ENCODE measurements at places on chromosomes 2 and 18.

DNA sequence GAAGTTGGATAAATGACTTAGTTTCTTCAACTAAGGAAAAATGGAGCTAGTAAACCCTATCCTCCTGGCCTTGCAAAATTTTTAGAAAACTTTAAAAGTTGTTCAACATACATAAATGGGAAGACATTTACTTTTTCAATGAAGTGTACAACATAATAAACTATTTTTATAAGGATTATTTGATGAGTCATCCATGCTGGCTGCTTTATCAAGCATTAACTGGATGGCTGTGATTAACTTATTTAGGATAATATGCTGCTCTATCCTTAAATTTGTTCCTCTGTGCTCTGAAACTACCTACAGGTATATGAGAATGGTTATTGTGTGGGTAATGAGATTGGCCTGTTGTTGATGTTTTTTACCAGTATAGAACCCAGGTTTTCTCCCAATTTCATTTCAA is 21.3 kb downstream of the DYTN start:
- no peak for DNase-seq

- no peak for DNase-seq
These were observed 26.7 kb downstream of the TANC1 start for GRCh38 chr2:158994920-158995676.

DNA sequence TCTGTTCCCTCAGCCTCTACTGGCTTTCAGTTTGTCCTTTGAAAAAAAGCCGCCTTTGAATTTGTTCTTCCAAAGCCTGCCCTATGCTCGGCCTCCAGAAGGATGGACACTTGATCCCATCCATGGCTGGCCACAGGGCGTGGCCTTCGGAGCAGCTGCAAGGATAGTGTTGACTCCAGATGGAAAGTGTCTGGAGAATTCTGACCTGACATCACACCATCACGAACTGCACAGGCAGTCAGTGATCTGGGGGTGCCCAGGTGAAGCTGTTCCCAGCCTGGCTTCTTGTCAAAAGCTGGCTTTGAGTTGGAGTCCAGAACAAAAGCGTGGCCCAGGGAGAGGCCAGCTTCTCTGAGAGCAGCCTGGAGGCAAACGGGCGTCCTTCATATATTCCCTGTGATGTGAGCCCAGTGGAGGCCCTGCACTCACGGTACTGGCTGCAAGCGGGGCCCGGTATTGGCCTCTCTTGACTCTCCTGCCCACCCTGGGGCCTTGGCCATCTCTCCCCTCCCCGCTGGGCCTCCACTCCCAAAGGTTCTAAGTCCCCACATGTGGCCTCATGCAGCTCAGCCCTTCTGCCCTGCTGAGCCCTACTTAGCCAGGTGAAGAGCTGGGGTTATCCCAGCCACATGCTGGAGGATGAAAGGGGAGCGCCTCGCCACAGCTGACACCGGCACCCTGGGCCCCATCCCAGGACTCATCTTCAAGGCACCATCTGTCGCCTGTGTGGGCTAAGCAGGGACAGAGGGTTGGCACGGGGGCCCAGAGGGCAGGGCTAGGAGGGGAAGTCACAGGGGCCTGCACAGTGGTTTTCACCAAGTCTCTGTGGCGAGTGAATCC is 20.4 kb upstream of the ATOH8 start:
- DNase-seq: no peak

GRCh38 chr2:165002638-165003037 is 47.3 kb upstream of the SLC38A11 start:
- DNase-seq: no peak

GRCh38 chr2:9753276-9753600 is 90.0 kb upstream of the TAF1B start:
- peak; percentile 55 for DNase-seq

- no peak for DNase-seq
These were observed 12.6 kb downstream of the AGPS start for GRCh38 chr2:177405029-177405692.

DNA sequence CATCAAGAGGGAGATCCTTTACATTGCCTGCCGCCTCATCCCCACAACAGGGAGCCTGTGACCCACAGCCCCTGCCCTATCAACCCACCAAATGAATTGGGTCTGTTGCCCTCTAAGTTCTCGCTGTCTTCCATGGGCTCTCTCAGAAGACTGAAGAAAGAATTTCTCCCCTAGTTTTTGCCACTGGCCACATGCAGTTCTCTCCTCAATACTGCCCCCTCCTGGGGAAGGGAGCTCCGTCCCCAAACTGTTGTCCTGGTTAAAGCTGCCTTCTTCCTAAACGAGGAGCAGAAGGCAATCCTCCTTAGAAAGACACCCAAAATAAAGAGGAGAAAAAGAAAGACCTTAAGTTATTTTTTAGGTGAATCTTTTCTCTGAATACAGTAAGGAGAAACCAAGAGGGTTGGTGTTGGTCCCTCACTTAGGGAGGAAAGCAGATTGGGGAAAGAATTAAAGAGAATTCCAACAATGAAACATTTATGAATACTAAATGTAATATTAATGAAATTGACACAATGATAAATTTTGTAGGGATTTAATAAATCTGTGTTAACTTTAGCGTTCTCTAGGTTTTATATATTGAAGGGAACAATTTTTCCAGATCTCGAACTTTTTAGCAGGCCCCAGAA is 31.1 kb upstream of the SATB2 start:
- DNase-seq: no peak

DNA sequence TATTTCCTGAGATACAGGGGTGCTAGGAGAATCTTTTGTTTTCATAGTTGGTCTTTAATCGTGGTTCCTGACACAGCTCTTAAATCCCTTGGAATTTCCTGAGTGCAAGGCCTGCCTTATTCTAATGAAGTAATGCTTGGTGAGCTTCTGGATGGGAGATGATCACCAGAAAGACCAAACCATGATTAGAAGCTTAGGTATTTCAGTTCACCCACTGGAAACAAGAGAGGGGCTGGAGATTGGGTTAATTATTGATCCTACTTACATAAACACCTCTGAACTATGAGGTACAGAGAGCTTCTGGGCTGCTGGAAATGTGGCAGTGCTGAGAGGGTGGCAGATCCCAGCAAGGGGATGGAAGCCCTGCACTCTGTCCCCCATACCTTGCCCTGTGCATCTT is 406.8 kb downstream of the THSD7B start:
- DNase-seq: no peak

DNA sequence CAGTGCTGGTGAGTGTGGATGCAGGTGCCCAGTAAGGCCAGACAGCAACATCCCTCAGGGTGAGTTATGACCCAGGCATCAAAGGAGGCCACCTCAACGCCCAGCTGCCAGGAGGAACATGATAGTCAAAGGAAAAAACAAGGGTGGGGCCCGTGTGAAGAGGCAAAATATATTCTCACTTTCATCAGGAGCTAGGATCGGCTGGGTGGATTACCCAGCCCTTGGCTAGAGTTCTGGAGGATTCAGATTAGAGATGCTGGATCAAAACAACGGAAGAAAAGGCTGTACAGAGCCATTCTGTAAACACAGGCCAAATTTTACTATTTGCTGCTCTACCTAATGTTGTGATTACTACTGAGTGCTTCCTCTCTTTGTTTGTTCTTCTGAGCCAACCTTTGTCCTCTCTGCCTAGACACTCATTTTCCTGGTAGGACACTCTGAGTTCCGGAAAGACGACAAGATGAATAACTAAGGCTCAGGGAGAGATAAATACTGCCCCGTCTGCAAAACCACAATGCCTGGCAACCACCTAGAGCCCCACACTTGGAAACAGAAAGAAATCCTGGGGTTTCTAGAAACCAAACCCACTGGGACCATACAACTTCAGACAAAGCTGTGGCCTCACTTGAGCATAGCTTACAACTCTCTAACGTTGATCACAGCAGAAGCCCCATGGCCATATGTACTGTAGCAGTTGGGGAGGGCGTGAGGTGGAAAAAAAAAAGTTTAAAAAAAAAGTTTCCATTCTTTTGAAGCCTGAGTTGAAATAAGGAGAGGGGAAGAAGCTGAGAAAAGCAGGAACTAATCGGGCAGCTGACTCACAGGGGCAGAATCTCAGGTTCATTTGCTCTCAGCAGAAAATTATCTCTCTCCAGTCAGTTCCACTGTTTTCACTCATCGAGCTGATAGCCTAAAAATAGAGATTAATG is 17.8 kb upstream of the PMAIP1 start:
- DNase-seq: no peak

- DNase-seq: no peak
These were observed 89.1 kb downstream of the B3GNT2 start for GRCh38 chr2:62284980-62285379.

- no peak for DNase-seq
These were observed 127.4 kb downstream of the VAPA start for GRCh38 chr18:10041180-10041579.

GRCh38 chr2:142957144-142957543 is 79.7 kb downstream of the KYNU start:
- DNase-seq: no peak

DNA sequence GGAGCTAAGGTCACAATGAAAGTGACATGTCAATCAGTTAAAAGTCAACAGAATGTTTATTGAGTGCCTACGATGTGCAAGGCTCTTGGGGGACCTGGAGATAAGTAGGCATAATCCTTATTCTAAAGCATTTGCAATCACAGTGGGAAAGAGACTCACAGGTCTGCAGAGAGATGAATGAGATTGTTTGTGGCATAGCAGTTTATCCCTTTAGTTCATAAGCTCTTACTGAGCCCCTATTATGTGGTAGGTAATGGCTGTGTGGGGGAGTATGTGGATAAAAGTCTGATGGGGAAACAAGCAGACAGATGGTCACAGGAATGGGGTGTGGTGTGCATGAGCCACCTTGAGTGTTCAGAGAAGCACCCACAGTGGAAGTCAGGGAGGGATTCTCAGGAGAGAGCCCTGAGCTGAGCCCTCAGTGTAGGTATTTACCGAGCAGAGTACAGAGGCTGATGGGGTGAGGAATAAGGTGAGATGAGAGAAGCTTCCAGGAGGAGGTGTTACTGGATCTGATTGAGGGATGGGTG is 48.1 kb downstream of the EMILIN2 start:
- no peak for DNase-seq

DNA sequence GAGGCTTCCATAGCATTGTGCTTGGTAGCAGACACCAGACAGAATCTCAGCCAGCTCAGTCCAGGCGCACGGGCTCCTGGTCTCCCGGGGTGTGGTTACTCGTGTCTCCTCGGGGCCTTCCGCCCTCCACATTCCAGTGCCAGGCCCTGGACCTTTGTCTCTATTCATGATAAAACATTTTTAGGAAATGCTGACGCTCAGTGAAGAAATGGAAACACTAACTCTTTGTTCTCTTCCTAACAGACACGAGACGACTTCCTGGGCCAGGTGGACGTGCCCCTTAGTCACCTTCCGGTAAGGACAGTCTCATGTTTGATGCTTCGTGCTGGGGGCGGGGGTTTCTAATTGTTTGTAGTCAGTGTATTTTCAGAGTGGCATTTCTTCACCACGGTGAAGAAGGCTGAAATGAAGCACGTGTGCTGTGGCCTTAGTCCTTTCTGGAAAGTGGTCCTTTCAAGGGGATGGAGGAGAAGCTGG is 271.8 kb downstream of the NEDD4L start:
- DNase-seq: no peak

DNA sequence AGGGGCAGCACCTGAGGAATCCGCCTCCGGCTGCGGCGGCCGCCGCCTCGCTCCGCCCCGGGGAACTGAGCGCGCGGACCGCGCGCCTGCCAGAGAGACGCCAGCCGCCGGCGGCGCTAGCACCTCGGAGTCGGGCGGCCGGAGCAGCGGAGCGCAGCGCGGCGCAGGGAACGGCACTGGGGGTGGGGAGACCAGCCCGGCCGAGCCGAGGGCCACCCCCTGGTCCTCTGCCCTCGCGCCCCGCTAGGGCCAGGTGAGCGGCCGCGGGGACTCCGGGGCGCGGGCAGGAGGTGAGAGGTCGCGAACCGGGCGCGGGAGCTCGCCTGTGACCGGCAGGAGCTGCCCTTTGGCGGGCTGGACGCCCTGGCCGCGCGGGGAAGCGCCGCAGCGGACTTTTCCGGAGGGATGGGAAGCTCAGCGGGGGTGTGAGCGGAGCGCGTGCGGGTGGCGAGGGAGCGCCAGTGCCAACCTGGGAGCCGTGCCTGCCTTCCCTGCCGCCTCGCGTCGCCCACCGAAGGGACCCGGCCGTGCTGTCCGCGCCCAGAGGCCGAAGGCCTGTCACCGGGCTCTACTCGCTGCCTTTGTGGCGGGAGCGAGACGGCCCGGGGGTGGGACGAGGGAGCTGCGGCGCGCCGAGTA is at the start of gene GREB1L:
Gene GREB1L (plus strand): TSS at position 92 of the 639 bp plus-strand sequence. CDS start 141,287 bp downstream, outside the sequence.
- no peak for DNase-seq

DNA sequence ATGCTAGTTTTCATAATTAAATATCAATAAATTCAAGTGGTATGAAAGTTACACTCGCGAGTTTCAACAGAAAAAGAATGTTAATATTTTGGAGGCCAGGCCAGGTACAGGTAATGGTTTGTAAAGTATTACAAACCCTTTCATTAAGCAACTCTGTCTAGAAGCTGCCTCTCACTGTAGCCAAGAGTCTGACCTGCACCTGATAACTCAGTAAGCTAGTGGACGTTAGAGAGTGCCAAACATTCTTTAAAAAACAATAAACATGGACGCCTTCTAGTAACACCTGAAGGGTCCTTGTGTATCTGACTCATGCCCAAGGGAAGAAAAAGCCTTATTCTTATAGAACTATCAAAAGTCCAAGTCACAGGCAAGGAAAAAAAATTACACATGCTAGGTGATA is 70.2 kb downstream of the MBD2 start:
- no peak for DNase-seq

DNA sequence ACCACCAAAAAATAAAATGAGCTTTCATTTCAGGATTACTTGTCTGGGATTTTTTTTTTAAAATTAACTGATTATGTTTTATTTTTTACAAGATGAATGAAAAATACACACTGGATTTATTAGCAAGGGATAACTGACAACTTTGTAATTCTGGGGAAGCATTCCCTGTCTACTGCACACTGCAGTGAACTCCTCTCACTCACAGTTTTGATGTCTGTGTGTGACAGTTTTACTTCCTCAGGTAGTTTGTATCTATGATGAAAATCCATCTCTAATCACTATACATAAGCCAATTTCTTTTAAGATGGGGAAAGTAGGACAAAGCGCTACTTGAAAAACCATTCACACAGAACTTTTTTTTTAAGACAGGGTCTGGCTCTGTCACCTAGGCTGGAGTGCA is 94.5 kb downstream of the COBLL1 start:
- no peak for DNase-seq

DNA sequence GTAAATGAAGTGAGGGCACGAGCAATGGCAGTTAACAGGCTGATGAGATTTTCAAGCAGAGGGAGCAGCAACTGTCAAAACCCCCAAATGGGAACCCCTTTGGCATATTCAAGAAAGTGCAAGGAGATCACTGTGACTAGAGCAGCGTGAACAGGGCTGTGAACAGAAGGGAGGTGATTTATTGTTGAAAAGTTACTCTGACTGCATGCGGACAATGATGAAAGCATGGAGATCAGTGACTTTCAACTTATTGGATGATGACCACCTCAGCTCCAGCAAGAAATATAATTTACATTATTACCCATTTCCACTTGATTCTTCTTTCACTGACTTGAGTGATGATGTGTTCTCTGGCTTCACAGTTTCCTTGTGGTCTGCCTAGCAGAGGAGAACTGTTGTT is 187.8 kb upstream of the BOD1L2 start:
- no peak for DNase-seq

- no peak for DNase-seq
These were observed 134.2 kb upstream of the HNRNPA3 start for GRCh38 chr2:177078416-177078815.

Data from Panc1 (cell line).